ENCODE measurements at places on chromosomes 2 and 18.

- no peak for DNase-seq
These were observed 72.8 kb downstream of the ZNF521 start for GRCh38 chr18:25279133-25279532.

GRCh38 chr2:177691177-177691576 is 298.6 kb downstream of the AGPS start:
- DNase-seq: no peak

GRCh38 chr18:72846736-72847533 is 20.9 kb downstream of the NETO1 start:
- no peak for DNase-seq

GRCh38 chr2:71613403-71613952 is 160.1 kb downstream of the DYSF start:
- no peak for DNase-seq

DNA sequence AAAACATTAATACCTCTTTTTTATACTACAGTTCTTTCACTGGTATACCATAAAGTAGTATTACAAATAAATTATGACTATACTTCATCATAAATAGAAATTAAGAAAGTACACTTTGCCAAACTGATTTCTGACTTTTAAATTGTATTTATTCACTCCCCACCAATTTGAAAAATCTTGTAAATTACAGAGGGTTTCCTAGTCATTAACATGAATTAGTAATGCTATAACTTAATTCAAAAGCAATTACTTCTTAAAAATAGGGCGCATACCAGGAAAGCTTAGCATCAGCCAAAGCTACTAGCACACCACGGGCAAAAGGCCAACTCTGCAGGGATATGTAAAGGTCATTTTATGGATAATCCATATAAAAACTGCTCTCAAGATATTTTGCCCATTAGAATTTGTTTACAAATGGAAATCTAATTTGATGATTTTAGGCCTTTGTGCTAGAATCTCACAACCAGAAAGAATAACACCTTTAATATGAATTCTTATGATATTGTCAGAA is 142.3 kb downstream of the PIGN start:
- DNase-seq: no peak

GRCh38 chr2:239920693-239921365 is 104.3 kb downstream of the NDUFA10 start:
- DNase-seq: no peak

DNA sequence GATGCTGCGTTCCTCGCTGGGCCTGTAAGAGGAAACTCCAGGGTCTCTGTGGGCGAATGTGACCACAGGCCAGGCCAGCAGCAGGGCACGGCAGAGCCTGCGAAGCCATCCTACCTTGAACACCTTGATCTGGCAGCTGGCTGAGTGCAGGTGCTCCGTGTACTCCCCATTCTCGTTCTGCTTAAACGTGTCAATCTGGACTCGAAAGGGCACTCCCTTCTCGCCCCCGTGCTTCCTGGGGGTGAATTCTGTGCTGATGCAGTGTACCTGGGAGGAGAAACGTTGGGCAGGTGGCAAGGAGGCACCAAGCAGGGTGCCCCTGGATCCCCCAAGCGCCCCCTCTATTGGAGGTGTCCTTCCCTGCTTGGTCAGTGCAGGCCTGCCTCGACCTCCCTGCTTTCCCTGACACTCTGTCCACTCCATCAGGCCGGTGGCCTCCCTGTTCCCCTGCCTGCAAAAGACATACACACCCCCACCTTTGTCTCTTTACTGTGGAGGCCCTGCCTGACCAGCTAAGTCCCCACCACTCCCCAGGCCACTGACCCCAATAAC is 38.2 kb downstream of the TFCP2L1 start:
- no peak for DNase-seq

- no peak for DNase-seq
These were observed 205.4 kb downstream of the HDAC4 start for GRCh38 chr2:239195318-239195871.

GRCh38 chr2:38720613-38721241 is 30.4 kb downstream of the SRSF7 start:
- DNase-seq: no peak

DNA sequence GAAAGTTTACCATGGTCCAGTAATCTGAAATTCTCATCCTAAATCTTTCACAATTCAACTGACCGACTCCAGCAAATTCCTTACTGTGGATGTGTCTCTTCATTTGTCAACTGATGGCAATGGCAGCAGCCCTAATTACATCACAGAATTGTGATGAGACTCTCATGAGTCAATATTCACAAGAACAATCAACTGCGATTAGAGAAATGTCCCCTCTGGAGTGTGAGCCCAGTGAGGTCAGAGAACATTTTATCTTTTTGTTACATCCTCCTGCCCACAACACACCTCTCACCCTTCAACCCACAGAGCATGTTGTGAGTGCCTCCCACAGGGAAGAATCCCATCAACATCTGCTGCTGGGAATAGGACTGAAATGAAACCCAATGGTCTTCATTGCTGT is 73.6 kb downstream of the CD226 start:
- DNase-seq: no peak

DNA sequence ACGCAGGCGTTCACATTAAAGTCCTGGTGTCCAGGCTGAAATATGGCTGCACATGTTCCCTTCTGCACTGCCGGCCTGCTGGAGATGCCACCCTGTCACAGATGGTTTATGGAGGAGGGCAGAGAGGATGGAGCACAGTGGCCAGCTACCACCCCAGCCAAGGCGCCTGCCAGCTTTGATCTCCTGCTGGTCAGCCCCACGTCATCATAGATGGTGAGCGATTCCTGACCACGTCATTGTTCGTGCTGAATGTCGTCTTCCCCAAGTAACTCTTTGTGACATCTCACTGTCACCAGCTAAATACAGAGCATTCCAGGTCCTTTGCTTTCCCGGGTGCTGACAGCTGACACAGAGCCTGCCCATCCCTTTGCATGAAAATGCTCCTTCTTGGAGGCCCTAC is 248.3 kb downstream of the TTC32 start:
- no peak for DNase-seq

DNA sequence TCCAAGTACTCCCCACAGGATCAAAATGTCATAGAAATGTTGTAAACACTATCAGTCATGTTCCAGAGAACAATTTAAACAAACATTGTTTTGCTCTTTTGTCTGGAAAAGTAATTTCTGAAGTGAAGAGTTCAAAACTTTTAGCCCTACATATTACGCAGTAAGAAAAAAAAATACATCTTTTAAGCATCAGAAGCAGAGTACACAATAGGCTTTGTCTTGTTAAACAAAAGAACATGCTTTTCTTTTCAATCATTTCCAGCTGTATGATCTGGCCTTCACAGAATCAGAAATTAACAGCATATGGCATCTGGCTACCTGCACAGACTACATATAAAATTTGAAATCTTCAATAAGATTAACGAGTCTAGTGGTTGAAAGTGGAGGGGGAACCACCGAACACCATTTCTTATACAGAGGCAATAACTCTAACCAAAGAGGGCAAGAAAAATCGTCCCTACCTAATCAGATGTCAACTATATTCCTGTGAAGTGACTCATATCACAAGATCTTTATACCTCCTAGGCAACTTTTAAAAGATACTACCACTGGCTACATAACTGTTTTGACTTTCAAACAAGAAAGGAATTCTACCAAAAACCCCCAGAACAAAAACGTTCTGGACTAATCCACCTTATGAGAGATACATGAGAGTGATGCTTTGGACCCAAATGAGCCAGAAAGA is 149.3 kb downstream of the EXOC6B start:
- DNase-seq: no peak

DNA sequence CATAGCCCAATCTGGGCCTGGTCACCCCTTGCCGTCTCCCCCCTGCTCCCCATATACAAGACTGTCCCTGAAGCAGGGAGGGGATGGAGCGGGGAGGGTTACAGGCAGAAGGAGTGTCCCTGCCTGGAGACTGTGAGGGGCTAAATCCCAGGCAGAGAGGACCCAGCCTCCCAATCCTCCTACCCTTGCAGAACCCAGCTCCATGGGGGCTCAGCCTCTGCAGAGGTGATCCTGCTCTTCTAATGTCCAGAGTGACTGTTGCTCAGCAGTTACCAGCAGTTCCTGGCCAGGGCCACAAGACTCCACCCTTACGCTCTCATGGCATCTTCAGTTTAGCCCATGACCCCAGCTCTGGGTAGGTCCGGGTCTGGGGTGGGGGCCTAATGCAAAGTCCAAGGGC is 58.1 kb downstream of the COA5 start:
- DNase-seq: no peak

DNA sequence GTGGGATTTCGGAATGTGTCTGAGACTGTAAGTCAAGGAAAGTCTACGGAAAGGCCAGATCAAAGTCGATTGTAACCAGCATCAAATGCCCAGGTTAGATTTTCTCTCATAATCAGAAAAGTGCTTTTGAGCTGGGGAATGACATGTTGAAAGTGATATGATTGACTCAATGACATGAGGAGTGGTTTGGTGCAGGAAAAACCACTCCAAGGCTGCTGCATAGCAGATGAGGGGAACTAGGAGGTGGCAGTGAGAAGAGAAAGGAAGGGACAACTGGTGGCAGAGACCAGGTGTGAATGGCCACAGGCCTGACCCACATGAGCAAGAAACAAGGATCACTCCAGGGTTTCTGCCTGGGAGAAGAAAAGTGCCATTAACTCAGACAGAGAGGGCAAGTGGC is 822 bp downstream of the SLC35F6 start:
- DNase-seq: no peak

- DNase-seq: no peak
These were observed 76.3 kb downstream of the HNMT start for GRCh38 chr2:138040616-138041015.

- no peak for DNase-seq
These were observed 39.4 kb downstream of the GORASP2 start for GRCh38 chr2:170968205-170969003.

DNA sequence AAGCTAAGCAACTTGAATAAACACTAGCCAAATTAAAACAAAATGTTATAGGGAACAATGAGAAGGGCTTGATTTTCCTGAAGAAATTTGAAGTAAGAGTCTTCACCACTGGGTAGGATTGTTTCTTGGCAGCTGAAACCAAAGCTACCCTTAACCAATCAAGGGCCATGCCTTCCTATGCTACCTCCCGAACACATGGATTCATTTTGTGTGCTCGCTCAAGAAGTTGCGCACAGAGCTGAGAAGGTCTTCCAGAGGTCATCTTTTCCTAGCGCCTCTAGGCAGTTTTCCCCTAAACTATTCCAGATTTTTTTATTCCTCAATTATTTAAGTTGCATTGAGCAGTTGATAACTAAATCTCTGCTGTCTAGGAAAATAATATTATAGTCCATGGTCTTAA is 264.6 kb downstream of the RBM43 start:
- no peak for DNase-seq

- no peak for DNase-seq
These were observed 7.0 kb upstream of the SP3 start for GRCh38 chr2:173972165-173972564.

- DNase-seq: no peak
These were observed 452.4 kb downstream of the ZEB2 start for GRCh38 chr2:144067506-144067905.

- DNase-seq: no peak
These were observed 70.0 kb downstream of the ANKRD44 start for GRCh38 chr2:197240421-197241041.

GRCh38 chr2:212953170-212953920 is 198.1 kb downstream of the IKZF2 start:
- DNase-seq: no peak

GRCh38 chr2:132538331-132538855 is 121.8 kb downstream of the GPR39 start:
- DNase-seq: no peak

DNA sequence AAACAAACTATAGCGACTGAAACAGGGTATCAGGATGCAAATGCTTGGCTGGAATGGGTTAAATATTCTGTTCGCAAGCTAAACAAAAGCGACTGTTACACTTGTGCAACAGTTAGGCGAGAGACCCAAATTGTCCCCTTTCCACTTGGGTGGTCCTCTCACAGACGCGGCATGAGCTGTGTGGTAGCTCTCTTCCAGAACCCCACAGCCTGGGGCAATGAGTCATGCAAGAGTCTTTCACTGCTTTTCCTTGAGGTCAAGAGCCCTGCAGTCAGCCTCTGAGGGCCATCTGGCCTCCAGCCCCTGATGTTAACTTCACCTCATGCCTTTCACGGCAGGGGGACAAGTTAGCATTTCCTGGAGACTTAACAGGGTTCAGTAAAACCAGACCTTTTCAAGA is 25.7 kb downstream of the SULT1C4 start:
- no peak for DNase-seq

DNA sequence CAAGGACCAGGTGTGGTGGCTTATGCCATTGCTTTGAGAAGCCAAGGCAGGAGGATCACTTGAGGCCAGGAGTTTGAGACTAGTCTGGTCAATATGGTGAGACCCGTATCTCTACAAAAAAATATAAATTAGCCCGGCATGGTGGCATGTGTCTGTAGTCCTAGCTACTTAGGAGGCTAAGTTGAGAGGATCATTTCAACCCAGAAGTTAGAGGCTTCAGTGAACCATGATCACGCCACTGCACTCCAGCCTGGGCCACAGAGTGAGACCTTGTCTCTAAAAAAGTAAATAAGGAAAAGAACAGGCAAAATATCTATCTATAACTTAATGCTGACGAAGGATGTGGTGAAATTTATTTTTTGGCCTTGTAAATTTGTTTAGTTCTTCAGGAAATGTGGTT is 78.1 kb downstream of the UGGT1 start:
- DNase-seq: no peak

DNA sequence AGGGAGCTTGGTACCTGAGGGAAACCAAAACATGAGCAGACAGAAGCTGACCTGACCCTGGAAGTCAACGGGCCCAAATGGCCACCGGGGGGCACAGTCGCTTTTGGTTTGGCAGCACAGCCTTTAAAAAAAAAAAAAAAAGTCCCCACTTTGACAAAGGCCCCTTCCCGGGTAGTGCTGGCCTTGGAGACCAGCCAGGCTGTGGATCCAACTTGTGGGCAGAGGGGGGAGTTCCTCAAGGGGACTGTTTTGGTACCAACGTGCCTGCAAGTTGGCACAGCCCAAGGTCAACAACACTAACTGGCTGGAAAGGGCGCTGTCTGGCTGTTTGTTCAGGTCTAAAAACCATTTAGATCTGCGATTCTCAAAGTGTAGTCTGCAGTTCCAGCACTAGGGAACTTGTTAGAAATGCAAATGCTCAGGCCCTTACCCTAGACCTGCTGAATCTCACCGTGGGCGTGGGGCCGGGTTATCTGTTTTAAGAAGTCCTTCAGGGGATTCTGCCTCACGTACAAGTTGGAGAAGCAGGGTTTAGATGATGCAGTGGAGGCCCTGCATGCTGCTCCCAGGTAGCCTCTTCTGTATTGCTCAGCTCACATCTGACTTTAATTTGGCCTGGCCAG is 83.0 kb downstream of the LPIN1 start:
- DNase-seq: peak; percentile 7

DNA sequence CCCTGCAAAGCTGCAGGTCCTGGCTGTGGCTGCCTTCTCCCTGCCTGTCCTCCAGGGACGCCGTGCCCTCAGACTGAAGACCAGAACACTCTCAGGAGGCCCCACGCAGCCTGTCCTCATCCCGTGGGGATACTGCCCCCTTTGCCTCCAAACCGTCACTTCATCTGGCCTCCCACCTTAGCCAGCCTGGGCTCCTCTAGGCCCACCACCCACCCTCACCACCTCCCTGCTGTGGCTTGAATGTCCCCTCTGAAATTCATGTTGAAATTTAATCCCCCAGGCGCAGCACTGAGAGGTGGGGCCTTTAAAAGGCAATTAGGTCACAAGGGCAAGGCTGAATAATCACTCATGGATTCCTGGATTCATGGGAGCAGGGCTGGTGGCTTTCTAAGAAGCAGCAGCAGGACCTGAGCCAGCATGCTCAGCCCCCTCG is 198.2 kb downstream of the SEPTIN10 start:
- DNase-seq: no peak

- DNase-seq: no peak
These were observed 97.5 kb upstream of the LDLRAD4 start for GRCh38 chr18:13120983-13121441.

GRCh38 chr2:171315781-171316180 is 118.0 kb downstream of the METTL8 start:
- no peak for DNase-seq

Data from stimulated activated CD8-positive, alpha-beta memory T cell treated with anti-CD3 and anti-CD28 coated beads, Interleukin-15, amount 100 ng/mL, for 24 hours (primary cell).